Ovary (tissue), 10 donors: ENCODE measurements at places on chromosomes 12 and 14.

- no peaks in the 10 kb centered on the region for H3K36me3 ChIP-seq
- DNase-seq: no peak
- no peak overlapping the region for H3K4me3 ChIP-seq
- H3K27me3 ChIP-seq: no peaks in the 10 kb centered on the region
- no peak overlapping the region for H3K27ac ChIP-seq
Measured at GRCh38 chr12:68381476-68382219, 49.5 kb upstream of the MDM1 start.

- no peaks in the 10 kb centered on the region for H3K27me3 ChIP-seq
- H3K27ac ChIP-seq: no peak overlapping the region
- H3K4me3 ChIP-seq: no peak overlapping the region
- DNase-seq: no peak
Measured at GRCh38 chr12:22325218-22325617, 9.3 kb downstream of the ST8SIA1 start.

DNA sequence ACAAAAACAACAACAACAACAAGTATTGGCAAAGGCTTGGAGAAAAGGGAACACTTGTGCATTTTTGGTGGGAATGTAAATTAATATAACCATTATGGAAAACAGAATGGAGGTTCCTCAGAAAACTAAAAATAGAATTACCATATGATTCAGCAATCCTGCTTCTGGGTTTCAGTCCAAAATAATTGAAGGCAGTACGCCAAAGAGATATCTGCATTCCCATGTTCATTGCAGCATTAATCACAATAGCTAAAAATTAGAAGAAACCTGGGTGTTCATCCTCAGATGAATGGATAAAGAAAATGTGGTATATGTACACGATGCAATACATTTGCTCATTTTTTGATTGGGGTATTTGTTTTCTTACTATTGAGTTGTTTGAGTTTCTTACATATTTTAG lies 813.0 kb downstream of the NRXN3 start:
- DNase-seq: no peak
- no peaks in the 10 kb centered on the region for H3K27me3 ChIP-seq
- no peak overlapping the region for H3K4me3 ChIP-seq
- no peaks in the 10 kb centered on the region for H3K36me3 ChIP-seq
- H3K4me1 ChIP-seq: no peaks in the 10 kb centered on the region

DNA sequence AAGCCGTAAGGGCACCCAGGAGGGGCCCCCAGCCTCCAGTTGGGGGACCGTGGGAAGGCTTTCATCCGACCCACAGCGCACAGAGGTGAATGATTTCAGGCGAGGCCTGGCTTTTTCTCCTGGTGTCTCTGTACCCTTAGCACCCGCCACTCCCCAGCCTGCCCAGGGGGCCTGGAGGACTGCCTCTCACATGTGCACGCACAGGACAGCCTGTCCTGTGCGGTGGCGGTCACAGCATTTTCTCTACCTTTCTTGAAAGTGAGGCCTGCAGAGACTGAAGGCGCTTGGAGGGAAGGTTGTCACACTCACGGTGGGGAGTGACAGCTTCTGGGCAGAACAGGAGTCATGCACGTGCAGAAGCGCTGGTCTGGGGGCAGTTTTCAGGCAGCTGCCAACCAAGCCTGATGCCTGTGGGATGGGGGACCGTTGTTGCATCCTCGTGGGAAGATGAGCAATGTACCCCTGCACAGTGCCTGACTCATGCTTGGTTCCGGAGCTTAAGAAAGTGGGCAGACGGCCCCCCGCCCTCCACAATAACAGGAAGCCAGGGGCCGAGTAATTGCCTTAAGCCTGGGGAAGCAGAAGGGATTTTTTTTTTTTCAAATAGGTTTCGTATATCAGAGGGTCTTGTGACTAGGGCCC lies 148.1 kb downstream of the TSPAN9 start:
- DNase-seq: no peak
- H3K27me3 ChIP-seq: no peaks in the 10 kb centered on the region
- no peaks in the 10 kb centered on the region for H3K4me1 ChIP-seq

DNA sequence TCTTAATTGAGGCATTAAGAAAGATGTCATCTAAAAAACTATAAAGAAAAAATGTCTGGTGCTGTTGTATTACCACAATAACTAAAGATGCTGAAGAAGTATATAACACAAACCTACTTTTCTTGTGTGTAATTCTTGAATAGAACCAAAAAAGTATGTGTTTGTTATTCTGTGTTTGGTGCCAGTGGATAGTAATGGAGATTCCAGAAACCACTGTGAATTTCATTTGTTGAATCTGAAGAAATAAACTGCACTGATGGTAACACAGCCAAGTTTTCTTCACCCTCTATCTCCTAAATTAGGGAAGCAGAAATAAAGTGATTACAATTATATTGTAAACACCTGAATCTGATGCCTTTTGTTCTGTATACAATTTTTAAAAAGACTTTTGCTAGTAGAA lies 13.1 kb upstream of the KERA start:
- H3K4me3 ChIP-seq: no peak overlapping the region
- H3K27ac ChIP-seq: no peak overlapping the region
- H3K36me3 ChIP-seq: no peaks in the 10 kb centered on the region
- peaks cover 2% of the 10 kb centered on the region for H3K4me1 ChIP-seq
- no peak for DNase-seq
